HEK293T (cell line): ENCODE measurements at places on chromosomes 7 and 10.

- DNase-seq: peak; percentile 96
Observed at GRCh38 chr7:135728136-135728669, at the start of gene SLC13A4. TSS of gene SLC13A4 (minus strand) at chr7:135728186. CDS start at chr7:135727496, 690 bp downstream.

- no peak for DNase-seq
Observed at GRCh38 chr10:87960230-87960629, 96.8 kb downstream of the PTEN start.

- DNase-seq: no peak
Observed at GRCh38 chr10:48791267-48791928, 106.7 kb downstream of the WDFY4 start.

DNA sequence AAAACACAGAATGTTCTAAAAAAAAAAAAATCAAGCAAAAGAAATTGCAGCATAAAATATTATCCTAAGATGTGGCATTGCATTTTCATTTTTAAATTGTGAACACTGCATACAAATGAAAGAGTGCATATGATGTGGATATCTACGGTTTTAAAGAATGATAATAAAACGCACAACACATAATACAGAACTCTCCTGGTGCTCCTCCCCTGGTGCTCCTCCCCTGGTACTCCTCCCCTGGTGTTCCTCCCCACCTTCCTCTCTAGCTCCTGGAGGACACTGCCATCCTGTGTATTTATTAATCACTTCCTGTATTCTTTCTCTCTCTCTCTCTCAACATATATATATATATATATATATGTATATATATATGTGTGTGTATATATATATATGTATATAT, 100.1 kb downstream of the SLC37A3 start:
- DNase-seq: no peak

- no peak for DNase-seq
Observed at GRCh38 chr10:12196531-12197211, 683 bp downstream of the CDC123 start.

GRCh38 chr7:134561-135256, 57.7 kb upstream of the FAM20C start:
- no peak for DNase-seq

DNA sequence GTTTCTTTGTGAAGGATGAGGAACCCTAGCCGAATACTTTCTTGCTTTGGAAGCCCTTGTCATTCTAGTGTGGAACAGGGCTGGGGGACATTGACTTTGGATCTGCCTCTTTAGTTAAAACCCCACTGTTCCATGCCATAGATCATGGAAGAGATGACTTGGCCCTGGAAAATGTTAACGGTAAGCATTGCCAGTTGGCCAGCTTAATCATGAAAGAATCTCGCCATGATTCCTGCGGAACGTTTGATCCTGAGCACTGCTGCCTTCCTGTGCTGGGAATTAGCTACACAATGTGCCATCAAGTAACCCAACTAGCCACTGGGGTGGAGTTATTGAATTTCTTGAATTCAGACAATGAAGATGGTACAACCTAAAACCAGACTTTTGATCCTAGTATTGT, 177.6 kb upstream of the FZD8 start:
- DNase-seq: no peak

GRCh38 chr7:39637400-39637799, 14.0 kb downstream of the RALA start:
- DNase-seq: no peak

DNA sequence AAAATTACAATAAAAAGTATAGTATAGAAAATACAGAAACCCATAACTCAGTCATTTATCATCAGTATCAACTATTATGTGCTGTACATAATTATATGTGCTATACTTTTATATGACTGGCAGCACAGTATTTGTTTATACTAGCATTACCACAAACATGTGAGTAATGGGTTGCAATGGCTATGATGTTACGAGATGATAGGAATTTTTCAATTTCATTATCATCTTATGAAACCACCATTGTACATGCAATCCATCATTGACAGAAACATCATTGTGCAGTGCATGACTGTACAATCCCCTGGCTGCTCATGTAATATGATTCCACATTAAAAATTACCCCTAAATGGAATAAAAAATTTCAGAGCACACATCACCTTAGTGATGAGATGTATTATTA, 55.7 kb upstream of the TMEM229A start:
- DNase-seq: no peak

- DNase-seq: no peak
Observed at GRCh38 chr7:12583922-12584321, 13.4 kb downstream of the SCIN start.

- no peak for DNase-seq
Observed at GRCh38 chr7:42479452-42479815, 242.4 kb upstream of the GLI3 start.

- DNase-seq: no peak
Observed at GRCh38 chr7:7104314-7104698, 78.0 kb upstream of the C1GALT1 start.

DNA sequence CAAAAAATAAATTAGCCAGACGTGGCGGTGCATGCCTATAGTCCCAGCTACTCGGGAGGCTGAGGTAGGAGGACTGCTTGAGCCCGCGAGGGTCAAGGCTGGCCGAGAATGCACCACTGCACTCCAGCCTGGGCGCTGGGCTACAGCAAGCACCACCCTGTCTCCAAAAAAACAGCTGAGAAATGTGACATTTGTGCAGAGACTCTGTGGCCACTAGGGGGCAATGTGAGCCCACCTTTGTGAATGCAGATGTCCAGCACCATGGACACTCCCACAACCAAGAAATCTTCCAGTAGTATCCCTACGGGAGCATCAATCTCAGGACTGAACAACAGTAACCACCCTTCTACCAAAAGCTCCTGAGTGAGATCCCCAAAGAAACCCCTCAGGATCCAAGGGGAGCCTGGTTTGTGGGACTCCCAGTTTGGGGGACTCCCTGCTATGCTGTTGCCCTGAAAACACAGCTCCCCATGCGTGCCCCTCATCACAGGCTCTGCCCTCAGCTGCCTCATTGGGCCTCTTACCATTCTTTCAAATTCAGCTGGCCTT, 6.2 kb upstream of the AHCYL2 start:
- peak; percentile 77 for DNase-seq

DNA sequence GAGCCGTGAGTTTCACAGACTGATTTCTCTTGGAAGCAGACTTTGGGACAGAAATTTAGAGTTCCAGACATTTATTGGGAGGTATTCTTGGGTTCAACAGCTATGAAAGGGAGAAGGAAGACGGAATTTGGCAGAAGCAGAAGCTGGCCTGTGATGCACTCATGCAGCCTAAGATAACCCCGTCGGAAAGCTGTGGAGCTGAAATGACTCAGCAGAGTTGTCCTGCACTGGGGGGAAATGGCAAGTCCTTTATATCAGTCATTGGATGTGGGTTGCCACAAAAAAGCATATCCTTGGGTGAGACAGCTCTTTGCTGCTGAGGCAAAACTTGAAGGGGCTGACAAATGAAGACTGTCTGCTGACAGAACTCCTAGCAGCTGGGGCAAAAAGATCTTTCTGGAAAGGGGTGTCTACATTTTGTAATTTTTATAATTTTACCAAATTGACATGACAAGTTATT, 11.5 kb upstream of the MICU1 start:
- DNase-seq: no peak

GRCh38 chr7:116802746-116803152, 59.6 kb upstream of the CAPZA2 start:
- DNase-seq: peak; percentile 43
